ENCODE measurements at places on chromosomes 12 and 14.

- DNase-seq, result no peak
These were observed 39.7 kb upstream of the AP4S1 start for GRCh38 chr14:30985796-30986195.

DNA sequence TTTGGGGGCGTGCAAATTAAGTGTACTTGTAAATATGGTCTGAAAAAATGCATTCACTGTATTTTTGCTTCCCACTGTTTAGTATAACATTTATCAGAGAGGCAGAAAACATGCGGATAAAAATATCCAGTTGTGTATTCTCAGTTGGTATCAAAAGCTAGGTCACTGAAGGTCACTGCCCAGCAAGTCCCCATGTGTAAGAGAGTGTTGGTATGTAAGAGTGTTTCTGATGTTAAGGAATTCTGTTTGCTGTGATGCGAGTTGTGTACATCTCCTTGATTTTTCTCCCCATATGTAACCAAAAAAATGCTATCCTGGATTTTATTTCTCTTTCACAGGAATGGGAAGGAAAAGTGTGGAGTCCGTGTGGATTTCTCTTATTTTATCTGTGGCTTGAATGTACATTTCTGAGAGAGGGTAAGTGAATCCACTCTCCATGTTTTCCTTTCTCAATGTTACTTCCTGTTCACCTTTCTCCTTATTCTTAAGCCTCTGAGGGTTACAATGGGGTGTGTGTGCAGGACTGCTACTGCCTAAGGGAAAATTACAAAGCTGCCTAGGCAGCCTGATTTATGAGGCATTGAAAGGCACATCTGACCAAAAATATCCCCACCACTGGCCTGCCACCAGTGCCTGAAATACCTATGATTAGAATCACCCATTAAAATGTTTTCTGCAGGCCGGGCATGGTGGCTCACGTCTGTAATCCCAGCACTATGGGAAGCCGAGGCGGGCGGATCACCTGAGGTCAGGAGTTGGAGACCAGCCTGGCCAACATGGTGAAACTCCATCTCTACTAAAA lies 97.9 kb upstream of the USP44 start:
- no peak for DNase-seq

DNA sequence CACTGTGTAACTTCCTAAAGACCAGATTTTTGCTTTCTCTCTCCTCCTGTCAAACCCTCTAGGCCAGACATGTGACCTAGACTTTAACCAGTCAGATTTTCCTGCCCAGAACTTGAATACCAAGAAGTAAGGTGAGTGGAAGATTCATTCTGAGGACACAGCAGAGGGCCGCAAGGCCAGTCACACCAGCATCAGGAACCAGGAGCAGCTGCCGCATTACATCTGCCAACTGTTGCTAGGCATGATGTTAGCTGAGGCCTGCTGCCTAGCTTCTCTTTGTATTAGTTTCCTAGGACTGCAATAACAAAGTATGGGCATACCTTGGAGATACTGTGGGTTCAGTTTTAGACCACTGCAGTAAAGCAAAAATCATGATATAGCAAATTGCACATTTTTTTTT lies 101.9 kb upstream of the BMP4 start:
- DNase-seq, result no peak

GRCh38 chr12:107632246-107632645 lies 53.4 kb upstream of the PWP1 start:
- no peak for DNase-seq

- peak; percentile 47 for DNase-seq
These were observed 358.6 kb downstream of the DUSP6 start for GRCh38 chr12:88993651-88994050.

GRCh38 chr14:99754141-99755067 lies 38.8 kb upstream of the EML1 start:
- DNase-seq, result no peak

GRCh38 chr12:118102609-118103008 lies 1.2 kb downstream of the VSIG10 start:
- no peak for DNase-seq
